ENCODE measurements at places on chromosomes 3 and 15. TPM values are rescaled to one million over a fixed set of nuclear protein-coding genes. Genes with fewer than 3 reads are reported as not detected.

GRCh38 chr3:178202194-178202593 lies 334.0 kb upstream of the KCNMB2 start:
- no peak overlapping the region for H3K4me3 ChIP-seq
- no peaks in the 10 kb centered on the region for H3K4me1 ChIP-seq
- H3K36me3 ChIP-seq, result no peaks in the 10 kb centered on the region
- DNase-seq, result no peak
- no peaks in the 10 kb centered on the region for H3K27me3 ChIP-seq

DNA sequence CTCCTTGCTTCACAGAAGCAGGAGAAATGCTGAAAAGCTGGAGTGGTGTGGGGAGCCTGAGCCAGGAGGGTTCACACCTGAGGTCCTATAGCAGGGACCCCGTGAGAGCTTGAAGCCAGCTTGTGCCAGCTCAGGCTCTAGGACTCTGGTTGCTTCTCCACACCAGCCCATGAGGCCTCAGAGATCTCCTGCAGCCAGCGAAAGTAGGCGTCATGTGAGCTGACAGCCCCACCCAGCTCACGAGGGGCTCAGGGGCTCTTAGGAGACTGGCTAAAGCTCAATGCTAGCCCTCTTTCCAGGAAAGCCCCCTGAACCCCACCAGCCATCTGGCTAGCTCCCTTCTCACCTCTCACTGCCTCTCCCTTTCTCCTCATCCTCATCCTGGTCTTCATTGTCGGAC lies 16.9 kb upstream of the CPEB1 start:
- H3K4me1 ChIP-seq, result no peaks in the 10 kb centered on the region
- no peak for DNase-seq
- H3K4me3 ChIP-seq, result no peak overlapping the region

- no peaks in the 10 kb centered on the region for H3K36me3 ChIP-seq
- no peak overlapping the region for H3K4me3 ChIP-seq
- no peak for DNase-seq
These were observed 101.7 kb upstream of the CCDC54 start for GRCh38 chr3:107275511-107275910.

Gene CELSR3
- 24.0 TPM for total RNA-seq

Gene ZNF80
- total RNA-seq, result 5.5 TPM

GRCh38 chr3:65672871-65673815 lies 365.6 kb downstream of the MAGI1 start:
- H3K27me3 ChIP-seq, result no peaks in the 10 kb centered on the region
- no peaks in the 10 kb centered on the region for H3K4me1 ChIP-seq
- H3K4me3 ChIP-seq, result no peak overlapping the region
- no peak overlapping the region for H3K27ac ChIP-seq
- DNase-seq, result peak; percentile 40
- H3K36me3 ChIP-seq, result no peaks in the 10 kb centered on the region

DNA sequence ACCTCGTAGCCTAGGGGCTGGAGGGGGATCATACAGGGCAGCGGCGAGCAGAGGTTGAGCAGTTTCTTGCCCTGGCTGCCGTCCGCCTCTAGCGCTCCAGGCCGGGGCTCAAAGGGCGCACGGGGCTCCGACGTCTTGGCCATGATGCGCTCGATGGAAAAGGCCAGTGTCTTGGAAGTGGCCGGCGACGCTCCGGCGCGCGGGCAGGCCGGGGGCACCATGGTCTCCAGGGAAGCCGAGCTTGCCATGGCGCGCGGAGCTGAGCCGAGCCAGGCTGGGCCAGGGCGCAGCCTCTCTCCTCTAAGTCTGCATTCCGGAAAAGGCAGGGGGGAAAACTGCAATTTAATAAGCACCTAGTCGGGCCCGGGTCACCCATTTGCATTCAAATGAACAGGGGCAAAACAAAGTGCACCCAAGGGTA lies 719 bp downstream of the FEZF2 start:
- peaks cover 4% of the 10 kb centered on the region for H3K4me1 ChIP-seq
- no peak for DNase-seq
- peaks cover 12% of the 10 kb centered on the region for H3K36me3 ChIP-seq
- H3K4me3 ChIP-seq, result no peak overlapping the region
- H3K27me3 ChIP-seq, result peaks cover 93% of the 10 kb centered on the region
- no peak overlapping the region for H3K27ac ChIP-seq

GRCh38 chr3:124787476-124788195 lies 57.4 kb downstream of the UMPS start:
- no peaks in the 10 kb centered on the region for H3K36me3 ChIP-seq
- H3K27ac ChIP-seq, result no peak overlapping the region
- no peak for DNase-seq
- H3K27me3 ChIP-seq, result peaks cover 4% of the 10 kb centered on the region
- H3K4me1 ChIP-seq, result peaks cover 13% of the 10 kb centered on the region
- no peak overlapping the region for H3K4me3 ChIP-seq

- no peak overlapping the region for H3K27ac ChIP-seq
- peaks cover 46% of the 10 kb centered on the region for H3K36me3 ChIP-seq
- H3K4me1 ChIP-seq, result peaks cover 31% of the 10 kb centered on the region
- DNase-seq, result no peak
These were observed 70.8 kb downstream of the TBC1D2B start for GRCh38 chr15:78006567-78007205.

Gene SCN5A
- not detected for total RNA-seq

DNA sequence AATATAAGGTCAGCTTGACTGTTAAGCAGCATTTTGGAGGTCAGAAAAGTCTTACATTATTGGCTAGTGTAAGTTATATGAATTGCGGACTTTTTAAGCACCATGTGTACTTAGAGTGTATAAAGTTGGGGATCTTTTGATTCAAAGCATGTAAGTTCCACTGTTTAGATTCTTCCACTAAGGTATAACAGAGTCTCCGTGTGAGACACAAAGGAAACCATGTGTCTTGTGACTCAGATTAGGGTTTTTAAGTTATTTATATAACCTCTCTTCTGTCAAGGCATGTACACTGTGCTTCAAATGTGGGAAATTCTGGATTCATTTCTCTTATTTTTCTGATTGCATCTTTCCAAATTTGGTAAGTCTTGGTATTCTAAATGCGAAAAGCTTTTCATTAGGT lies 143.5 kb upstream of the SOX2 start:
- no peaks in the 10 kb centered on the region for H3K4me1 ChIP-seq
- no peaks in the 10 kb centered on the region for H3K36me3 ChIP-seq
- DNase-seq, result no peak
- no peaks in the 10 kb centered on the region for H3K27me3 ChIP-seq
- H3K4me3 ChIP-seq, result no peak overlapping the region
- H3K27ac ChIP-seq, result no peak overlapping the region

GRCh38 chr3:71754610-71755253 lies 1.1 kb downstream of the GPR27 start:
- peaks cover 57% of the 10 kb centered on the region for H3K27me3 ChIP-seq
- DNase-seq, result no peak
- H3K27ac ChIP-seq, result no peak overlapping the region
- peak overlapping the region; percentile 49 for H3K4me3 ChIP-seq
- H3K4me1 ChIP-seq, result peaks cover 3% of the 10 kb centered on the region

GRCh38 chr3:112132554-112132953 lies 494 bp downstream of the GCSAM start:
- peaks cover 74% of the 10 kb centered on the region for H3K4me1 ChIP-seq
- H3K27ac ChIP-seq, result peak overlapping the region; percentile 95
- peaks cover 8% of the 10 kb centered on the region for H3K36me3 ChIP-seq
- H3K4me3 ChIP-seq, result peak overlapping the region; percentile 97

- H3K4me3 ChIP-seq, result no peak overlapping the region
- peaks cover 18% of the 10 kb centered on the region for H3K4me1 ChIP-seq
- H3K27ac ChIP-seq, result no peak overlapping the region
These were observed 12.4 kb upstream of the EID1 start for GRCh38 chr15:48865370-48866079.

Gene RGMA
- not detected for total RNA-seq

- no peaks in the 10 kb centered on the region for H3K36me3 ChIP-seq
- no peak overlapping the region for H3K27ac ChIP-seq
These were observed 47.7 kb upstream of the C2CD4B start for GRCh38 chr15:62212741-62213140.

DNA sequence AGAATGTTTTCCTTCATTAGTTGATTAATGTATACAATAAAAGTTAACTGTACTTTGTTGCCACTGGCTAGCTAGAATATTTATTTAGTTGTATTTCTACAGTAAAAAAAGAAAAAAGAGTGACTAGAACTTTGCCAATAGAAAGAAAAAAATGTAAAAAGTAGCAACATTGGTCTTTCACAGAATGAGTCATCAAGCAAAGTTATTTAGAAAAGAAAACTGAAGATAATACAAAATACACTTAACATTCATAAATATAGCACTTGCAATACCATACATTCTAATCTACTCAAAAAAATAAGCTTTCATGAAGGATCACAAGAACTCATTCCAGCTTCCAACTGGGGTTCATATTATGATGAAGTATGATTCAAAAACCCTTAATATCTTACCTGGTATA lies 83.4 kb downstream of the AQR start:
- peaks cover 4% of the 10 kb centered on the region for H3K4me1 ChIP-seq
- no peak for DNase-seq
- peaks cover 52% of the 10 kb centered on the region for H3K36me3 ChIP-seq
- no peaks in the 10 kb centered on the region for H3K27me3 ChIP-seq
- H3K27ac ChIP-seq, result no peak overlapping the region

- no peak for DNase-seq
- H3K4me3 ChIP-seq, result no peak overlapping the region
- peaks cover 3% of the 10 kb centered on the region for H3K4me1 ChIP-seq
- H3K27me3 ChIP-seq, result no peaks in the 10 kb centered on the region
These were observed 417.7 kb upstream of the TBL1XR1 start for GRCh38 chr3:177615015-177615414.

GRCh38 chr3:64049136-64049535 lies 25.8 kb upstream of the PSMD6 start:
- H3K27me3 ChIP-seq, result peaks cover 26% of the 10 kb centered on the region
- no peaks in the 10 kb centered on the region for H3K36me3 ChIP-seq
- no peak for DNase-seq

- peak; percentile 65 for DNase-seq
- H3K27me3 ChIP-seq, result peaks cover 2% of the 10 kb centered on the region
- H3K36me3 ChIP-seq, result no peaks in the 10 kb centered on the region
- no peak overlapping the region for H3K27ac ChIP-seq
- no peaks in the 10 kb centered on the region for H3K4me1 ChIP-seq
- H3K4me3 ChIP-seq, result no peak overlapping the region
These were observed 46.2 kb upstream of the PRTG start for GRCh38 chr15:55789066-55789660.

DNA sequence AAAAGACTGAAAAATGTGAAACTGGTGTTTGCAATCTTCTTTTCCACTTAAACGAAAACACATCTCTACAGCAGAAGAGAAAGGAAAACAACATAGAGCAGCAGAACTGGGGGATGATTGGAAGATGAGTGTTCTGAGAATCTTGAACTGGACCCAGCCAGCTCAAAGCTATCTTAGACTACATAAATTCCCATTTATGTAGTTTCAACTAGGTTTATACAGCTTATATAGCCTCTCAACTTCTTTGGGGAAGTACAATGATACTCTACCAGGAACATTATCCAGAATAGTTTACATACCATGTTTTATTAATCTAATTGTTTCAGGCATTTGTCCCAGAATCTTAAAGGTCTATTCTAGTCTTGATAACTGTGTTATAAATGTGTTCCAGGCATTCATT lies 658.2 kb upstream of the LMCD1 start:
- DNase-seq, result no peak
- no peaks in the 10 kb centered on the region for H3K27me3 ChIP-seq
- no peak overlapping the region for H3K4me3 ChIP-seq

Gene C3orf20
- 0.16 TPM for total RNA-seq

Gene DZIP1L
- total RNA-seq, result 0.38 TPM

Gene PLAAT1
- total RNA-seq, result not detected

Gene KIF15
- 60.6 TPM for total RNA-seq

Gene SERINC4
- 0.20 TPM for total RNA-seq

GRCh38 chr3:69658514-69659140 lies 80.6 kb upstream of the MITF start:
- H3K36me3 ChIP-seq, result no peaks in the 10 kb centered on the region
- H3K27ac ChIP-seq, result no peak overlapping the region
- no peaks in the 10 kb centered on the region for H3K27me3 ChIP-seq
- H3K4me1 ChIP-seq, result no peaks in the 10 kb centered on the region
- no peak for DNase-seq

GRCh38 chr3:10632125-10632524 lies 126.7 kb upstream of the ATP2B2 start:
- no peaks in the 10 kb centered on the region for H3K36me3 ChIP-seq
- H3K4me3 ChIP-seq, result no peak overlapping the region
- H3K4me1 ChIP-seq, result no peaks in the 10 kb centered on the region
- DNase-seq, result no peak
- H3K27ac ChIP-seq, result peak overlapping the region; percentile 21

GRCh38 chr15:69185706-69186105 lies 25.3 kb downstream of the GLCE start:
- H3K4me1 ChIP-seq, result no peaks in the 10 kb centered on the region
- H3K27ac ChIP-seq, result no peak overlapping the region
- peaks cover under 1% of the 10 kb centered on the region for H3K36me3 ChIP-seq
- DNase-seq, result no peak

Gene RAB6B
- 1.3 TPM for total RNA-seq

Gene ALDH1A3
- not detected for total RNA-seq

- DNase-seq, result no peak
- no peak overlapping the region for H3K27ac ChIP-seq
- H3K4me3 ChIP-seq, result no peak overlapping the region
- peaks cover 16% of the 10 kb centered on the region for H3K4me1 ChIP-seq
- no peaks in the 10 kb centered on the region for H3K27me3 ChIP-seq
These were observed 115.2 kb downstream of the ANO10 start for GRCh38 chr3:43506644-43507043.

GRCh38 chr3:131082871-131083863 lies 56.5 kb downstream of the NEK11 start:
- H3K4me1 ChIP-seq, result peaks cover 2% of the 10 kb centered on the region
- no peak overlapping the region for H3K4me3 ChIP-seq
- H3K27me3 ChIP-seq, result no peaks in the 10 kb centered on the region
- no peak for DNase-seq

GRCh38 chr3:86175593-86176444 lies 815.1 kb downstream of the VGLL3 start:
- H3K4me1 ChIP-seq, result no peaks in the 10 kb centered on the region
- no peak for DNase-seq
- H3K4me3 ChIP-seq, result no peak overlapping the region
- H3K27ac ChIP-seq, result no peak overlapping the region

Gene ISL2
- total RNA-seq, result 2.4 TPM

Gene GLDN
- total RNA-seq, result not detected

All from activated CD8-positive, alpha-beta memory T cell treated with anti-CD3 and anti-CD28 coated beads, Interleukin-2, amount 10 ng/mL, durations not matched to agents 7 days and 5 days (primary cell).